ENCODE measurements at places on chromosomes 13 and 19.

DNA sequence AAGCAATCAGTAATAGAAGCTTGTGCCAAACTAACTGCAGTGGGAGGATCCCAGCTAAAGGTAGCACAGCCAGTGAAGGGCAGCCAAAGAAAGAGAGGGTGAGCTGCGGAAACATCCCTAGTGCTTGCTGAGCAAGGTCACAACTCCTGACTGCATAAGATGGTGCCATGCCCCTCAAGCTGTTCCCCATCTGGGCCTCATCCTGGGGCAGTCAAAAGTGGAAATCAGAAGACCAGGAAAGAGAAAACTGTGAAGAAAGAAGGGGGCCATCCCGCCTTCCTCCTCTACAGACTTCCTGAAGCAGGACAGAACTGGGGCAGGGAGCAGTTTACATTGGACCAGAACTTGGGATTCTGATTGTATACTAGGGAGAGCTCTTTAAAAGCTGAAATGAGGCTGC, 159.2 kb downstream of the TNFSF13B start:
- DNase-seq, result no peak

DNA sequence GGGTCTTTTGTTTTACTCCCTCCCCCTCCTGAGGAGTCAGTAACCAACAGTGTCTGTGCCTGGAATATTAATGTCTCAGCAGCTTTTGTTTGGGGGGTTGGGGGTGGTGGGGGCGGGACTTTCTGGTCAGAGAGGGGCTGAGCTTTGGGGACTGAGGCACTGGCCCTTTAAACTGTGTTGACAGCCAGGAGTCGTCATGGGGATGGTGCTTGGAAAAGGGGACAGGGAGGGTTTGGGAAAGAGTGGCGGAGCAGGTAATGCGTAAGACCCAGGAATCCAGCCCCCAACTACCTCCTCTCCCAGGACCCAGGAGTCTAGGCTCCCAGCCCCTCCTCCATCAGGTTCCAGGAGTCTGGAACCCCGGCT, 5.2 kb downstream of the CADM4 start:
- no peak for DNase-seq

GRCh38 chr13:45500492-45501174, 35.9 kb downstream of the COG3 start:
- DNase-seq, result no peak

- DNase-seq, result no peak
These were observed 163.0 kb downstream of the HS6ST3 start for GRCh38 chr13:96252903-96253302.

DNA sequence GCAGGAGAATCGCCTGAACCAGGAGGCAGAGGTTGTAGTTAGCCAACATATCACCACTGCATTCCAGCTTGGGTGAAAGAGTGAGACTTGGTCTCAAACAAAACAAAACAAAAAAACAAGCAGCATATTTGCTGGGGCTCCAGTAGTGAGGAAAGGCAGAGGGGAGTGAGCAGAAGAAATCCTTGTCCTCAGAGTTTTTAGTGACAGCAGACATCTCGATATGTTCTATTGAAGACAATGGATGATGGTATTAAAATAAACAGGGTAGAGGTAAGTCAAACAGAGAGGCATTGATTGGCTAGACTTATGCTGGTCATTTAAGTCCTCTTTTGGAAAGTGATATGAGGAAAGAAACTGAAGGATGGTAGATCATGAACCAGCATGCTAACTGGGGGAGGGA, 19.0 kb downstream of the NLRP7 start:
- DNase-seq, result no peak

- DNase-seq, result no peak
These were observed 807.5 kb upstream of the SLC10A2 start for GRCh38 chr13:103873725-103874124.

GRCh38 chr19:35168196-35168595, 13.7 kb downstream of the FXYD5 start:
- no peak for DNase-seq

GRCh38 chr19:58317476-58318072, 9.2 kb upstream of the ZSCAN22 start:
- DNase-seq, result no peak

DNA sequence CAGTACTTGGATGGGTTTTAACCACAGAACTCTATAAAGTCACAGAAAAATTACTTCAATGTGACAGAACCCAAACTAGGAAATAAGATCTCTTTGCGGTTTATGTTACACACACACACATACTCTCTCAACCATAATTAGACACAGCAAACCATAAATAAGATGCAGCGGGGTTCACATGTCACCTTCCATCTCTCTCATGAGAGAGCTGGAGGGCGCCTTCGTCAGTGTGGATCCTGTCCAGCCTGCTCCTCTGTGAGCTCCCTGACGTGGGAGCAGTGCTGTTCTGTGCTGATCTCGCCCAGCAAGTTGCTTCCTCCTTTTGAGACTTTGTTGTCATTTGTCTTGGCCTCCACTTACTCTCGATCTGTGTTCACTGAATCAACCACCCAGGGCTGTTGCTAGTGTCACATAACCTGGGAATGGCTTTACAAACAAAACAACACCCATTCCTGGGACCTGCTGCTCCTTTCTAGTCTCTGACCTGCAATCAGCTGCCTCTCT, 204.9 kb upstream of the KL start:
- DNase-seq, result no peak

DNA sequence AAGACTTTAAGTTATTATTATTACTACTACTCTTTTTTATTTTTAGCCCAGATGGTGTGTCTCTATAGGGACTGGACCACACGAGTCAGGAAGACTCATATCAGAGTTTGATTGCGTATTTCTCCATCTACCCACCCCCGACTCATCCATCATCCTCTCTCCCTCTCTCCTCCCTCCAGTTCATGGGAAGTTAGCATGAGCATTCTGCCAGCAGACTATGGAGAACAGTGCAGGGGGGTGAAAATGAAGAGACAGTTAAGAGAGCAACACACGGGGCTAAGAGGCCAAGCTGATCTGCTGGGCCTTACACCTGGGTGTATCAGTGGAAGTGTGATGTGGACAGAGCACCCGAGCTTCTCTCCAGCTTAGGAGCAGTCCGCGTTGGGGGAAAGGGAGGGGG, 95.0 kb downstream of the UQCRFS1 start:
- DNase-seq, result no peak

- peak; percentile 73 for DNase-seq
These were observed 608 bp downstream of the CNN2 start for GRCh38 chr19:1026783-1027649.

DNA sequence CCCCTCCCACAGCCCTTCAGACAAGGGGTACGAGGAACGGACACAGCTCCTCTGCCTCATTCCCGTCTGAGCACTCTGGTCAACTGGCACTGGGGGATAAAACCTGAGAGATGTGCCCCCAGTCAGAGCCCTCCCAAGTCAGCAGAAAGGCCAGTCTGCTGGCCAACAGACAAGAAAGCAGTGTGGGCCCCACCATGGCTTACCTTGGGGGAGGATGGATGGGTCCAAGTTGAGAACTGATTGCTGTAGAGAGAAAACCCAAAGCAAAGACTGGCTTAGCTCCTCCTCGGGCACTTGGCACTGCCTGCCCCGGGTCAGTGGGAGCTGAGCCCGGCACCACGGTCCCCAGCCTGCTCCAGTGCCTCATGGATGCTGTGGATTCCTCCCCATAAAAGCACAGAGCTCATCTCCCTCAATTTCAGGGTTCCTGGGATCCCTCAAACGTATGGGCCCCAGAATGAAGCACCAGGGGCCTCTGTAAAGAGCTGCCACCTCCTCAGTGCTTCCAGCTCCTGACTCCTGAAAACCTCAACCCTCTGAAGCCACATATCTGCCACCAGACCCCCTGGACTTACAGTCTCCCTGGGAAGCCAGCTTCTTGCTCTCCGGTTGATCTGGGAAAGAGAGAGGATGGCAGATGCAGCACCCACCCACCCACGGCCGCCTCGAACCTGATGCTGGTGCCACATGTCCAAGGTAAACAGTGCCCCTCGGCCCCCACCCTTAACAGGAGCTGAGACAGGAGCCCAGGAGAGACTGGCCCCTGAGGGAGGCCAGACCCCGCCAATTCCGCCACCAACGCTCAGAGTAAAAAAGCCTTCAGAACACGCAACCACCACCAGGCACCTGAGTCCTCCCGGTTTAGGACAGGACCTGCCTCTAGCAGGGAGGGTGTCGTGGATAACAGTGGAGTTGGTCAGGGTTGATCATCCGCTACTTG, 3.3 kb downstream of the KHSRP start:
- DNase-seq, result no peak

- DNase-seq, result no peak
These were observed 891.5 kb downstream of the EFNB2 start for GRCh38 chr13:105643966-105644365.

DNA sequence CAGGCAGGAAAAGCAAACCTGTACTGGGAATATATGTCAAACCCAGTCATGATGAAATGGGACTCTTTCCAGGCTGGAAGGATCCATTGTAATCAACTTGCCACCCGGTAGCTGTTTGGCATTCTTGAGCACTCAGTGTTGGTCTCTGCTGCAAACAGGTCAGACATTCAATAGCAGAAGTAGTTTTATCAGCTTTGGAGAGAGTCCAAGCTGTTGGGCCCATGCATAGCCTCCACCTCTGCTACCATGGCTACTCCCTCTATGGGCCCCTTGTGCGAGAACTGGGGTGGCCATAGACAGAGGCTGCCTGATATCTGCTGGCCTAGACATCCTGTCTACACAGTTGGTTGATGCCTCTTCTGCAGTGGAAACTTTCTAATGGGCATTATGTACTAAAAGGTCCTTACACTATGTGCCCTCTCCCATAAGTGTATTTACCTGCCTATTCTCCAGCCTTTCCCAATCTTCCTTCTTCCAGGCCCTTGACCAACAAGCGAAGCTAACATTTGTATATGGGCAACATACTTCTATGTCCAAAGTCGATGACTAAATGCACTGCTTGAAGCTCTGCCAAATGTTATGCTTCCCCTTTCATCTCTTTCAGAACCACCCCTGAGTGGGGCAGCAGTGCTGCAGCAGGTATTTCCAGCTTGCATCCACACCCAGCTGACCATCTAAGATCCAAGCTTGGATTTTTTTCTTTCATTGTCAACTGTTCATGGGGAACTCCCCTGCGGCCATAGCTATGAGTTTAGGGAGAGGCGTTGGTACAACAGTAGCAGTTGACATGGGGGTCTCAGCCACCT, 5.3 kb upstream of the RNF6 start:
- no peak for DNase-seq

DNA sequence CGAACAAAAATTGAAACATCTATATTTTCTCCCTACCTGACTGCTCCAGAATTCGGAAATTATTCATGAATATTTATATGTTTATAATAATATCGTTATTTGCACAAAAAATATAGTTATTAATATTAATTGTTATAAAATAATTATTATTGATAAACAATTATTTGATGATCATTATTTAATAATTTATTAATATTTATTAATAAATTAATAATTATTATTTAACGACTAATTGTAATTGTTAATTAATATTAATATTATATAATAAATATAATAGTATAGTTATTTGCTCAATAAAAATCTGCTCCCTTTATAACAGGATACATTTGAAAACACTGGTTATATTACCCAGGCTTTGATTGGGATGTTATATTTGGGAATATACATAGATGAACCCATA, 14.3 kb downstream of the CEACAM6 start:
- DNase-seq, result no peak

DNA sequence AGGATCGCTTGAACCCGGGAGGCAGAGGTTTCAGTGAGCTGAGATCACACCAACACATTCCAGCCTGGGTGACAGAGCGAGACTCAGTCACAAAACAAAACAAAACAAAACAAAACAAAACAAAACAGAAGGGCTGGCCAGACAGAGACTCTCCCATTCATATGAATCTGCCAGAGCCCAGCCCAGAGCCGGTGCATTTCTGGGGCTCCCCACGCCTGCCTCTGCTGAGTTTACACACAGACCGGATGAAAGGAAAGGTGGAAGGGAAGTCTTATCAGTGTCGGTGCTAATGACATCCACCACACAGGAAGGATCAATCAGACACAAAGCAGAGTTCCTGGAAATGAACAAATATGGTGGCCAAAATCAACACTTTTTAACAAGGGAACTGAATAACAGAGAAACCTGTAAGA, 6.8 kb downstream of the TRAPPC6A start:
- no peak for DNase-seq

GRCh38 chr13:104011505-104012241, 945.5 kb upstream of the SLC10A2 start:
- no peak for DNase-seq

GRCh38 chr13:33679658-33680012, 138.3 kb upstream of the RFC3 start:
- DNase-seq, result no peak

DNA sequence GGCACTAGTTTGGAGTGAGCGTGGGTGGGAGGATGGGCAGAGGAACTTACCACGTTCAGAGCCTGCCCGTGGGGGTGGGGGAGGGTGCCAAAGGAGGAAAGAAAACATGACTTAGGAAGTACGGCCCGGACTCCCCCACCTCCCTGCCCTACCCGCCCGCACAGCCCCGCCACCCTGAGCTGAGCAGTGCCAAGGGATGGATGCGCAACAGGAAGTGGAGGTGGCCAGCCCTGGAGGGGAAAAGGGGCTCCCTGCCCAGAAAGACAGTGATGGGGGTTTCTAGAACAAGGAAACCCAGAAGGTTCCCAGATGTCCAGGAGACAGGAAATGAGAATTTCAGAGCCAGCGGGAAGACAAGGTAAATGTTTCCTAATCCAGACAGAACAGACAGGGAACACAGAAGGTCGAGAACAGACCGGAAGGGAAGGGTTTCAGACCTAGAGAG, 6.3 kb downstream of the TEAD2 start:
- DNase-seq, result no peak

DNA sequence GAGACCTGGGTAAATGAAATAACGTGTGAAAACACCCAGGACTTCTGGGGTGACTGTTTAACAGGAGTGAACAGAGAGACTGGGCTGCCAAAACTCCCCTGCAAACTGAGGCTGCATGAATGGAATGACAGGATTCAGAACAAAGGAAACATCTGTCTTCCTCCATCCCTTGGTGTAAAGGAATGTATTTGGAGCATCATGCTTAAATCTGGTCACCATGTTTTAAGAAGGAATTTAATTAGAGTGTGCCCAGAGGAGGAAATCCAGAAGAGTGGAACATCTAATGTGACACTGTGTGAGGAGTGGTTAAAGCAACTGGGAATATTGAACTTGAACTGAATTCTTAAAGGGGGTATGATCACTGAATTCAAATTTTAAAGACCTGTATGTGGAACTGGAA, 437.2 kb downstream of the LIG4 start:
- DNase-seq, result no peak

GRCh38 chr13:61531383-61532065, 115.9 kb upstream of the PCDH20 start:
- DNase-seq, result no peak

DNA sequence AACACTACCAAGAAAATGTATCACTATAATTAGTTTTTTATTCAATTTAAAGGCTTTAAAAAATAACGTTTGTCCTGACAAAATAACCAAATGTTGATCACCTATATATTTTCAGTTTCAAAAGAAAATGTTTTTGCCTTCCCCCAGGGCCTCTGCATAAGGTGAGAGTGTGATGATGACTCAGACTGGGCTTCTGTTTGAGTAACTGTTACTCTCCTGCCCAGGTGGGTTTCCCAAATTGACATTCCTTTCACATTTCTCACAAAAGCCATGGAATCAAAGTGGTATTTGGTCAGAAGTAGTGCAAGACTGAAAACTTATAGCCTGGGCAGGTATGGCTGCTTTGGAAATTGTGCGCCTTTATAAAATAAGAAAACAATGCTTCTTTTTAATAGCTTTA, 180.6 kb downstream of the COG6 start:
- no peak for DNase-seq

GRCh38 chr19:10317857-10318462, 2.1 kb upstream of the FDX2 start:
- no peak for DNase-seq
